ENCODE measurements at places on chromosomes 7 and 10.

GRCh38 chr7:38374507-38374906 is 101.1 kb upstream of the TARP start:
- peak; percentile 70 for DNase-seq

DNA sequence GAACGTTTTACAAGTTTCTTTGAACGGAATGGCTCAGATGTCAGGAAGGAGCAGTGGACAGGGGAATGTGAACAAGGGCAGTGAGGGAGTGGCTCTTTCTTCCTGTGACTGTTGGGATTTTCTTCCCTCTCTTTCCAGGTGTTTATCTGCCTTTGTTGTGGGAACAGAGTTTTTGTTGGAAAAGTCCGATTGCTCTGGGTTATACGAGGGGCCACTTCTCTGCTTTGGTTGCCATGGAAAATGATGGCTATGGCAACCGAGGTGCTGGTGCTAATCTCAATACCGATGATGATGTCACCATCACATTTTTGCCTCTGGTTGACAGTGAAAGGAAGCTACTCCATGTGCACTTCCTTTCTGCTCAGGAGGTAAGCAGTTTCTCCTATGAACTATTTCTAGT is 41.4 kb downstream of the ZRANB1 start:
- no peak for DNase-seq

- no peak for DNase-seq
These were observed 108.6 kb downstream of the ARHGAP22 start for GRCh38 chr10:48496105-48496830.

GRCh38 chr10:125611756-125612155 is 71.2 kb downstream of the TEX36 start:
- no peak for DNase-seq

GRCh38 chr10:108848046-108848445 is 1075.3 kb downstream of the XPNPEP1 start:
- DNase-seq: no peak

- DNase-seq: no peak
These were observed 36.7 kb upstream of the BTBD16 start for GRCh38 chr10:122234416-122234815.

DNA sequence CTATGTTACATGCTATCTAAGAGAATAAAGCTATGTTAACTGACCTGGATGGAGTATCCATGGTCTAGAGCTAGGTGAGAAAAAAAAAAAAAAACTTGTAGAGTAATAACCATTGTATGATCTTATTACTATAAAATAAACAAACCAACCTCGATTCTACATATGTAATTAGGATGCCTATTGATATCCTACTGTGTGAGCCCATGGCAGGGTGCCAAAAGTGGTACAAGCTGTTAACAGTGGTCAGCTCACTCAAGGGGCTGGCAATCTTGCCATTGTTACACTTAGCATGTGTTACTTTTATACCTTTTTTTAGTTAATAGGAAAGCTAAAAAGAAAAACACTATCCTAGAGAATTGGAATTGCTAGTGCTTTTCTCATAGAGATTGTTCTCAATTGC is 13.5 kb upstream of the IL6 start:
- no peak for DNase-seq

DNA sequence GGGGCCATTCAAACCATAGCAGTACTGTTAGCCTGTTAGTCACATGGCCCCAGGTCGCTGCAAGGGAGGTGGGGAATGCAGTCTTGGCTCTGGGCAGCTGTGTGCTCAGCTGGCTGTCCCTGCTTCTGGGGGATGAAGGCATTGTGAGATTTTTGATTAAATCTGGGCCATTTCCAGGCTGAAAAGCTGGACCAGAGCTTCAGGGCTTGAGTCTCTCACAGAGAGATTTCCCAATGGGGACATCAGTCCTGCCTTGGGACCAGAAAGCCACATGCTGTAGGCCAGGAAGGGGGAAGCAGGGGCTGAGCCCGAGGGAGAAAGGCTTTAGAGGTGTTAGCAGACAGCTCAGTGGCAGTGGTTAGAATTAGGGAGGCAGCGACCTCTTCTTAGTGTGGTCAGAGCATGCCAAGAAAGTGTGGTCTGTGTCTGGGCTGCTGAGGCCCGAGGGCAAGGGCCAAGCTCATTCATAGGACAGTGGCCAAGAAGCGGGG is 33.6 kb downstream of the PALD1 start:
- DNase-seq: no peak

DNA sequence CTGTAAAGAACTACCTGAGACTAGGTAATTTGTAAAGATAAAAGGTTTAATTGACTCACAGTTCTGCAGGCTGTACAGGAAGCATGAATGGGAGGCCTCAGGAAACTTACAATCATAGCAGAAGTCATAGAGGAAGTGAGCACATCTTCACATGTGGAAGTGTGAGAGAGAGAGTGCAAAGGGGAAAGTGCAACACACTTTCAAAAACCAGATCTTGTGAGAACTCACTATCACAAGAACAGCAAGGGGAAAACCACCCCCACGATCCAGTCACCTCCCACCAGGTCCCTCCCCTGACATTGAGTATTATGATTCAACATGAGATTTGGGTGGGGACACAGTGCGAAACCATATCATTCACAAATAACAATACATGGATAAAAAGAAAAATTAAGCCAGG is 24.5 kb downstream of the AVL9 start:
- peak; percentile 35 for DNase-seq

- DNase-seq: no peak
These were observed 24.5 kb downstream of the CHST15 start for GRCh38 chr10:124068929-124069328.

DNA sequence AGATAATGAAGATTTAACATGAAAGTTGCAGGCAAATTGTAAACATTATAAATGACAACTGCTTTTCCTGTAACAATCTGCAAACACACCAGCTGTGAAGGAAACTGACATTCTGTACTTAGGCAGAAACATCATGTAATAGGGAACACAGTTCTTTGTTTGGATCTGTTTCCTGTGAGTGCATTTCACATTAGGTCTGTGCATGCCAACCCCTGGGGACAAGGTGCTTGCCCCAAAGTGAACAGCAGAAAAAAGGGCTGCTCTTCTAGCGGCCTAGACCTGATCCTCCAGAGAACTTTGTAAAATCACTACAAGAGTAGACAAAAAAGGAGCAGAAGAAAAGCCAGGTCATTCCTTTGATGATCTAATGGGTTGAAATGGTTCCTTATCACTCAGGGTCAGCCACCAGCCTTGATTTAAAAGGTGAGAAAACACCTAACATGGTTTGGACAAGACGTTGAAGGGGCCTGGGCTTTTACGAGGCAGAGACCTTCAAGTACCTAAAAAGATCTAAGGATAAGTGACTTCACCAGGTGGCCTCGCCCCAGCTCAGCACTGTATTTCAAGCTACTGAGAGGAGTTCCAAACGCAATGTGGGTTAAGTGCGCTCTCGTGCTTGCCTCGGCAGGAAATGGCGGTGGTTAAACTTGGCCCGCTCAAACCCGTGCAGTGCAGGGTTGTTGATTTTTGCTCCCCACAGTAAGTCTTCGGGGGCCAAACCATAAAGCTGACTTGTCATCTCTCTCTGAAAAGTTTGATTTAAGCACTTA is 249.7 kb downstream of the CREB5 start:
- peak; percentile 15 for DNase-seq

- peak; percentile 44 for DNase-seq
These were observed 56.4 kb upstream of the GNAI1 start for GRCh38 chr7:80078159-80078731.

DNA sequence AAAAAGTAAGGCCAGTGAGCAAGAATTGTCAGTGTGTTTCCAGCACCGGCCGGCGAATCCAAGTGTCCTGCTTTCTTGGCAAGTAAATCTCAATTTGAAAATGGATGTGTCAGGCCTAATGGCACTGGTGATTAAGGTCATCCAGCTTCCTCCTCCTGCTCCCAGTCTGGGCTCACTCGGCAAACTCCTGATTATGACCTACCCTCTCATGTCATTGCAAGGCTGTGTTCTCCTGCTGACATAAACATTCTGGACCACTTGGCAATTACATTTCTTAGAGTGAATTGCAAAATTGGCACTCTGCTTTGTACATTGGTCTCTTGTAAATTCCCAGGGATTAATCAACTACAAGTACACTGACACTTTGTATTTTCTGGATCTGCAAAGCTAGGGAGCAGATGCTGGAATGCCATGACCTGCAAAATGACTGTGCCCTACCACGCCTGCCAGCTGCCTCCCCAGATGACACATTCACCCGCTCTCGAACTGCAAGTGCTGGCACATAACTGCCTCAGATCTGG is 473.8 kb downstream of the KIF20B start:
- no peak for DNase-seq

- DNase-seq: no peak
These were observed 24.6 kb upstream of the ASL start for GRCh38 chr7:66050990-66051448.

- peak; percentile 83 for DNase-seq
These were observed at the start of gene SLC16A9 for GRCh38 chr10:59709395-59710125. Gene SLC16A9 (minus strand): TSS chr10:59709850. CDS start chr10:59684291, 25,559 bp downstream.

GRCh38 chr7:120054376-120055100 is 218.4 kb upstream of the KCND2 start:
- no peak for DNase-seq

DNA sequence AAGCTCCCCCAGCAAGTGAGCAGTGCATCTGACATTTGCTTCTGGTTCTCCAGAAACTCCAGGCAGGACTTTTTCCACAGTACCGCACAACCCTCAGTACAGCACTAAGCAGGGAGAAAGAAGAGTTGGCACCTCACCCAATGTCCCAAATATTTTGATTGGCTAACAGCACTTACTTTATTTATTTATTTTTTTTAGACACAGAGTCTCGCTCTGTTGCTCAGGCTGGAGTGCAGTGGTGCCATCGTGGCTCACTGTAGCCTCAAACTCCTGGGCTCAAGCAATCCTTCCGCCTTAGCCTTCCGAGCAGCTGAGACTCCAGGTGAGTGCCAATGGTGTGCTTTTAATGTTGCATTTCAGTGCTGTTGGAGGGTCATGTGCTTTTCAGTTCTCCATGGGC is 200.3 kb upstream of the ZMIZ1 start:
- no peak for DNase-seq

DNA sequence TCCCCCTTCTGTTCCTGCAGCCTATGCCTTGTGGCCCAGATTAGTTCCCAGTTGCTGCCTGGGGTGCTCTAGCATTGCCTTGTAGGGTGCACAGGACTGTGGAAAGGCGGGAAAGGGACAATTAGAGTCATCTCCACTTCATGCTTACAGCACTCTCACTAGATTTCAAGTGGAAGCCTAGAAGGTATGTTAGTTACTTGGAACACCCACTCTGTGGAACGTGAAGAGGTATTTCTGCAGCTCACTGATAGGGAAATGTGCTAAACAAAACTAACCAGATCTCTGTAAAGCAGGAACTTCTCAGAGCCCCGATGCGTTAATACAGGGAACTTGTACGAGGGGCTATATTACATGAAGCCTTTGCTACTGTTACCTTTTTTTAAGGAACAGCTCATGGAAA is 19.4 kb downstream of the STMP1 start:
- DNase-seq: no peak

DNA sequence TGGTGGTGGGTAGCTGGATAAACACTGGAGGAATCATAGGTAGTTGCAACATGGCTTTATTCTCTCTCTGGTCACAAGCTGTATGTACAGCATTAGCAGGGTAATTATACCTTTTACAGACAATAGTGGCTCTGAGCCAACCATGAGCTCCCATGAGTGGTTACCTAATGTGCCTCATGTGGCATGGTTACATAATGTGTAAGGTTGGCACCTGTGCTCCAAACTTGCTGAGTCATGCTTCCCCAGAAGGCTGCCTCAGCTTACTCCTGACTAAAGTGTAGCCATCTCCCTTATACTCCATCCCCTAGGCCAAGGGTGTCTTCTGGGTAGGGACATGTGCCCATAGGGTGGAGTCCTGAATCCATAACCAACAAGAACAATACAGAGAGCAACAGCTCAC is 345.3 kb upstream of the SEMA3C start:
- DNase-seq: no peak

DNA sequence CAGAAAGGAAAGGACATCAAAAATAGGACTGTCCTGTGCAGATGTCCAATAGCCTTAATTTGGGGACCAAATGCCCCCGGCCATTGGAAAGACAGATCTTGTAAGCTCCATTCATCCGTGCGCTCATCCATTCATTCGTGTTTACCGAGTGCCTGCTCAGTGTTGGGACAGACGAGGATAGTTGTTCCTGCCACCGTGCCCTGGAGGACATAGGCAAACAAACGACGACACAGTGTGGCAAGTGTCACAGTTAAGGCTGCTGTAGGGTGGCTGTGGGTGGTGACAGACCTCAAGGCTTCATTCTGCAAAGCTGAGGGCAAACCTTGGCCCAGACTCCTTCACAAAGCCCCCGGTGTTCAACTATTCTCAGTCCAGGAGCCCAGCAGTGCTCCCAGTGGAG is 27.6 kb downstream of the MKI67 start:
- no peak for DNase-seq

DNA sequence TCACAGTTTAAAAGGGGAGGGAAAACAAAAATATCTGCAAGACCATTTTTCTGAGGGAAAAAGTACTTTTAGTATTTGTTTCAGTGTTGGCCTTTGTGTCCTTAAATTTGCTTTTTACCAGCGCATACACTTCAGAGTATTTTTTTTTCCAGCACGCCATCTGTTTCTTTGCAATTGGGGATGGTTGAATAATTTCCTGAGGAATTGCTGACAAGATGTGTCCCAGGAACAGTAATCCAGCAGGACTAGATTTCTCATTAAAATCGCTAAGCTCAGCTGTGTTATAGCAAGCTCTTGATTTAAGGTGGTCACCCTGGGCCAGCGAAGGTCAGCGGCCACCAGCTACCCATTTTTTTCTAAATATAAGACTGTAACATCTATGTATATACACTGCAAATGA is 156.9 kb upstream of the RHOBTB1 start:
- no peak for DNase-seq

DNA sequence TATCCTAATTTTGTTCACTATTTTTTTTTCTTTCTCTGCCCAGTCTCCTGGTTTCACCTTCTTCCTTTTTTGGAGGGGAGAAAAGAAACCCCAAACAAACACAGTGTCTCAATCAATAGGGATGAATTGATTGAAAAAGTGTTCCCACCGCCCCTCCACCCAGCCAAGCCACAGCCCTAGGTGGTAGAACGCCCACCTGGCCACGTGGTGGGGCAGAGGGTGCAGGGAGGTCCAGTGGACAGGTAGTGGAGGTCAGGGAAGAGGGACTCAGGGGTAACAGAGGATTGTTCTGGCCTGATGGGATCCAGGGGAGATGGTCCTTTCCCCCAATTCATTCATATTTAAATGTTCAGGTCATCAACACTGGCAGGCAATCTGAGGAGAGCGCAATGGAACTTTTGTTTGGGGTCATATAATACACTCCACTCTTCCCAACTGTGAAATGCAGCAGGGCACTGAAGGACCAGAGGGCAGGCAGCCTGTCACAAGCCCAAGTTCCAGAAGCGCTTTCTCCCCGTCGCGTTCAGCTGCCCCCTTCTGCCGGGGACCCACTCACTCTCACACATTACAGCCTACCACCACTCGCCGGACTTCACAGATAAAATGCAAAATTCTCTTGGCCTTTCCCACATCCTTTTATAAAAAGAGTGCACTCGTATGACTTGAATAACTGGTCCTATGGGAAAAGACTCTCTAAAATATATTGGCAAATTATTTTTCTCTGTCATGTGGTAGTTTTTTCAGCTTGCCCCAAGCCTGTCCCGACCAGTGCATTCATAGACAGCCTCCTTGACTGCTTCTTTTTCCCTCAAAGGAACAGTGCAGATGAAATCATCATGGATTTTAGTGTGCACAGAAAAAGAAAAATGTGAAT is 1.6 kb downstream of the INHBA start:
- DNase-seq: no peak

Measured in activated CD4-positive, alpha-beta T cell treated with anti-CD3 and anti-CD28 coated beads for 36 hours (primary cell).